SK-N-SH treated with all-trans-retinoic acid at 6 μM for 48 hours (cell line): ENCODE measurements at places on chromosomes 2 and 18.

- ATAC-seq, result peak; percentile 45; the same call in 2 of the 3 replicates
Observed at GRCh38 chr18:59085797-59086196, 53.9 kb upstream of the SEC11C start.

DNA sequence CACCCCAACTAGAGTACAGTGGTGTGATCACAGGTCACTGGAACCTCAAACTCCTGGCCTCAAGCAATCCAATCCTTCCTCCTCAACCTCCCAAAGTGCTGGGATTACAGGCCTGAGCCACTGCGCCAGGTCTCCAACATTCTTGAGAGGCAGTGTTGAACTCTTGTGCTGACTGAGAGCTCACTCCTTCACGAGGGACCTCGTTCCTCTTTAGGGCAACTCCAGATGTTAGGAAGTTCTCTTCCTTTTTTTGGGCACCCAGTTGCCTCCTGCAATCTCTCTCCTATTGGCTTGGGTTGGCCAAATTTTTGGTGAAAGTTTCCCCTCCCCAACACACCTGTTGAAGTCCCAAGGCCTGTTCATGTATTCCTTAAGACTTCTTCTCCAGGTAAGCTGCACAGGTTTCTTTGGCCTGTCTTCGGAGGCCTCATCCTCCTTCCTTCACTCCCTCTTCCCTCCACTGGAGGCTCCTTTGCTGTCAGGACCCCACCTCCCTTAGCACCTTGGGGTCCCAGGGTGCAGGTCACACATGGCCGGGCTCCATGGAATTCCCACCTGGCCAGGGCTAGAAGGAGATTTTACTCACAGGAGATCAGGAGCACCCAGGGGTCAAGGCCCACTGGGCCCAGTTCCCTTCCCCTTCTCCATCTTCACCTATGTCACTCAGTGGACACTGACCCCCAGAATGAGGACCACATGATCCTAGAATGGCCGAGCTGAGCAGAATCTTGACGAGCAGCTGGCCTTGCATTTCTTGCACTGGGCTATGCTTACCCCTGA is 94.6 kb upstream of the SMAD2 start:
- ATAC-seq, result no peak

- no peak for ATAC-seq
Observed at GRCh38 chr2:168191955-168192785, 55.2 kb downstream of the STK39 start.

DNA sequence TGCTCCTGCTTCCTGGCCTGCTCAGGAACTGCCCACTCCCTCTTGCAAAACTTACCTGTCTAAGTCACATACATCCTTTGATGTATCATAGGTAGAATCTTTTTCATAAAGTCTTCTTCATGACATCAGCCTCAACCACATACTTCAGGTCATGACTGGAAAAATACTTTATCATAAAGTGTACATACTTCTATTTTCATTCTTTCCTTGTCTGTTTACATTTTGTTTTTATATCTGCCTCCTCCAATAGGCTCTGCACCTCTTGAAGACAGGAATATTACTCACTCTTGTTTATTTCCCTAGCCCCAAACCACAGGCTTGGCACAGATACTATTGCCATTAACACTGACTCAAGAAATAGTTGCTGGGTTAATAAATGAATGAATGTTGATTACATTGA is 43.6 kb upstream of the ZNF804A start:
- ATAC-seq, result no peak

DNA sequence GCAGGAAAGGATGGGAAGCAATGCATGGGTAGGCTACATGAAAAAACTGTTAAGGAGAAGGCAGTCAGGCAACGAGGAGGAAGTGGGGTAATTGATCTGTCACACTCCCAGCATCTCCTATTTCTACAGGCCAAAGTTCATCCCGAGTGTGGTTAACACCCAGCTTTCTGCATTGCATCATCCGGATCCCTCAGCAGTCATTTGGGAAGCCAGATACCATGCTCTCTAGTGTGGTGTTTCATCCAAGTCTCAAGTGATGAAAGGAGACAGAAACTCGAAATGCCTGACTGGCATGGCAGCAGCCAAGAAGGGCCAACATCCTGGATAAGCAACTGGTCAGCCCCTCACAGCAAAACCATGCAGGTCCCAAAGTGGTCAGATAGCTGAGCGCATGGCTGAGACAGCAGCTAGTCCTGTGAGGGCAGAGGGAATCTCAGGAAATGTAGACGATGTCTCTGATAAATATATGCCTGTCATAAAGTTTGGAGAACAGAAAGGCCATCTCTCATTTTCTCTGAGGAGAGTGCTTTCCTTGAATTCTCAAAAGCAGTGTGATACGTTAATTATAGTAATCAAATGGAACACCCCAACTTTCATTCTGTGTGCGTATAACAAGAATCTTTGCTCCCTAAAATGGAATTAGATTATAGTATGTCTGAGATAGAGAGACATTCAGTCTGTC is 24.8 kb upstream of the HNRNPA3 start:
- ATAC-seq, result no peak
